ENCODE measurements at places on chromosomes 2 and 18. TPM values are rescaled to one million over a fixed set of nuclear protein-coding genes. Genes with fewer than 3 reads are reported as not detected.

DNA sequence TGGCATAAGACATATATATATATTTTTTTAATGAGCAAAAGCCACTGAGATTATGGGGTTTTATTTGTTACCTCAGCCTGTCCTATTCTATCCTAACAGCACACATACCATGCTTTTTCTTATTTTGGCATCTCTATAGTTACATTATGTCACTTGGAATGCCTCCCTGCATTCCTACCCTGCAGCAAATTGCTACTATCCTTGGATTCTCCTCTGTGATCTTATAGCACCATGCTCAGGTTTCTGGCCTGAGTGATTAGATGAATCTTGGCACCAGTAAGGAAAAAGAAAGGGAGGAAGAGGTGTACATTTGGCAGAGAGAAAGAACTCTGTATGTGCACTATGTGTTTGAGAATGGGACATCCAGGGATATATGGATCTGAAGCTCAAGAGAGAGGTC, 86.3 kb upstream of the PELI1 start:
- DNase-seq: no peak

GRCh38 chr2:73852020-73852419, 23.3 kb downstream of the STAMBP start:
- DNase-seq: no peak

- no peak for DNase-seq
Observed at GRCh38 chr2:95551055-95551568, 40.7 kb upstream of the TRIM43 start.

DNA sequence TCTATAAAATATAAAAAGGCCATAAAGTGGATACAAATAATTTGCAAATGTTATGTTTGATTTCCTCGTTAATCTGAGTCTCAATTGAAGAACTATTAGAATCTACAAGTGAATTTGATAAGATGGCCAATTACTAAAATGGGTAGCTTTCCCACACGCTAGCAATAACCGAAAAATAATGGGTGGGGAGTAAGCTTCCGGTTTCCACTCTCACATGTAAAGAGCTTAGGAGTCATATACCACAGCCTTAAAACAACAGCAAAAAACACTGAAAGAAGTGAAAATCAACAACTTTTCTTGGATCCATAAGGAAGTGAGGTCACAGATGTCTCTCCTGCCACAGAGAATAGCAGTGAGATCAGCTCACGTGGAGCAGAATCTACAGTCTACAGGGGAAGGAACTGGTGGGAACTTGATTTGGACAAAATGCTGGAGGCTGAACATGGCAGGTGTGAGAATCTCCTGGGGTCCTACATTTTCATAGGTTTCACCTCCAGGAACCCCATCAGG, 18.6 kb downstream of the THAP4 start:
- DNase-seq: peak; percentile 11

GRCh38 chr18:50429207-50429948, 54.5 kb downstream of the SKA1 start:
- DNase-seq: no peak

The GLI2 gene
- 0.05 TPM for total RNA-seq

The NT5DC4 gene
- 0.85 TPM for total RNA-seq

GRCh38 chr2:222663479-222663878, 7.6 kb upstream of the FARSB start:
- no peak for DNase-seq

The KCNK3 gene
- total RNA-seq: 0.13 TPM

The LINC00305 gene
- total RNA-seq: not detected

DNA sequence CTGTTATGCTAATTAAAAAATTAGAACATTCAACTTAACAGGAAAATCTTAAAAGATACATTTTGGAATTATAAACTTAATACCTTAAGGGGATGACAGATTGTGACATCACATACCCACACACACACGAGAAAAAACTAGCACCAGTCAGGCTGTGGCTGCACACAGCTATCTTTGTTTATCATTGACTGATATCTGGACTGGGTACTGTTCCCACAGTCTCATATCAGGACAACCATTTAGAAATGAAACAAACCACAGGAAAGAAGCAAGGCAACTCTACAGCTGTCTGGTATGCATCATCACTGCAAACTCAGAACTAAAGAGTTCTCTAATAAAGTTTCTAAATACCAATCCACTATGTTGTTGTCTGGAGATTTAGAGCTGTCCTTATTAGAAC, 210.9 kb upstream of the SMAD7 start:
- DNase-seq: peak; percentile 90

DNA sequence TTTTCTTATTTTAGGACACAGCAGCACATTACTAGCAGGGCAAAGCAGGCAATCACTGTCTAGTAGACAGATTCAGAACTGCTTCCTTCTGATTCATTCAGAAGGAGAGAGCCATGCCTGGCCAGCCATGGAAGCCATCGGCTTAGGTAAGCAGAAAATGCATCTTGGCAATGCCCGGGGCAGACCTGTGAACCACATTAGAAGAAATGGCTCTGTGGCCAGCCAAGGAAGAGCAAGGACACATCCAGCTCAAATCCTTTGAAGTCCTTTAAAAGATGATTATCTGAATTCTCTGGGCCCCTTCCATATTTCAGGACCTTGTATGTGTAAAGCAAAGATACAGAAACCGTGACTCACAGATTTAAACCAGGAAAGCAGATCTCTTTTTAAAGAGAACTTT, 227.4 kb downstream of the PID1 start:
- DNase-seq: no peak

DNA sequence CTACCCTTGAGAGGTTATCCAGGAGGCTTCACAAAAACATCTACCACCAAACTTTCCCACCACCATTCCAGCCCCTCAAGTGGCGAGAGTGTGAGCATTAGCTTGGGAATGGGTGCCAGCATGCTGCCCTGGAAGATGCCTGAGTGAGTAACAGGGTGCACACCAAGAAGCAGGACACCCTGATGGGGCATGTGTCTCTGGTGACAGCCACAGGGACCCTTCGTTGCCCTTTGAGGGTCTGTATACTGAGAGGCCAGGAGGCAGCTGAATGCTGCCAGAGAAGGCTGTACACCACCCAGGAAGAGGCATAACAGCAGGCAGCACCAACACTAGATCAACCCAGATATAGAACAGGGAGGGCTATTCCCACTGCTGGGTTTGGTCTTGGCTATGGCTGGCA, 233.6 kb upstream of the THSD7B start:
- no peak for DNase-seq

GRCh38 chr2:62140426-62141141, 55.3 kb upstream of the B3GNT2 start:
- DNase-seq: peak; percentile 85

GRCh38 chr2:241720099-241720498, 14.3 kb upstream of the D2HGDH start:
- DNase-seq: no peak

The CFAP65 gene
- not detected for total RNA-seq

The DUSP19 gene
- 0.51 TPM for total RNA-seq

The TMEM182 gene
- 3.7 TPM for total RNA-seq

DNA sequence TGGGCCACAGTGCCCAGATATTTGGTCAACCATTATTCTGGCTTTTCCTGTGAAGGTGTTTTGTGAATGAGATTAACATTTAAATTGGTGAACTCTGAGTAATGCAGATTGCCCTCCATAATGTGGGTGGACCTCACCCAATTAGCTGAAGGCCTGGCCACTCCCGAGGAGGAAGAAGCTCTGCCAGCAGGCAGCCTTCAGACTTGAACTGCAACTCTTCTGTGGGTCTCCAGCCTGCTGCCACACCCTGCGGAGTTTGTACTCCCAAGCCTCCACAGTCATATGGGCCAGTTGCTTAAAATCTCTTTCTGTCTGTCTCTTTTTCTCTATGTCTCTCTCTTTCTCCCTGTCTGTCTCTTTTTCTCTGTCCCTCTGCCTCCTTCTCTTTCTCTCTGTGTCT, 262.7 kb downstream of the MYCN start:
- no peak for DNase-seq

GRCh38 chr2:218821605-218822211, 9.9 kb downstream of the PRKAG3 start:
- DNase-seq: no peak

DNA sequence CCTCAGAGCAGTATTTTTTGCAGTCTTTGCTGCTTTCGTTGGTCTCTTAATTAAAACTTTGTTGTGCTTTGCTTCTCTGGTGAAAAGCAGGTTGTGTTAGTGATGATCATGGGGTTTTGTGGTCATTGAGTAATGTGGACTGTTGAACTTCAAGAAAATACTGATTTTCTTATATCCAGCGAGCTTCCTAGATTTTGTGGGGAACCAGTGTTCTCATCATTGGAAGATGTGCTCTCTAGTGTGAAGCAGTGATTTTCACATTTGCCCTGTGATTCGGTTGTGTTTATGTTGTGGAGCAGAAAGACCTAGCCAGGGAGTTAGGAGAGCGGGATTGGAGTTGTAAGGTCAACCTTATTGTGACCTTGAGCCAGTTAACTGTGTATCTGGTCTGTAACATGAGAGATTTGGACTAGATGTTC, 12.4 kb downstream of the ASAP2 start:
- DNase-seq: no peak

- no peak for DNase-seq
Observed at GRCh38 chr2:234423884-234424283, 73.0 kb downstream of the ARL4C start.

The TEX44 gene
- total RNA-seq: not detected

The AAMP gene
- total RNA-seq: 66.3 TPM

The EPHA4 gene
- total RNA-seq: 0.33 TPM

The FEV gene
- total RNA-seq: not detected

The PCARE gene
- total RNA-seq: 0.08 TPM

Measured in GM12878 (cell line).